ENCODE measurements at places on chromosomes 3 and 15.

DNA sequence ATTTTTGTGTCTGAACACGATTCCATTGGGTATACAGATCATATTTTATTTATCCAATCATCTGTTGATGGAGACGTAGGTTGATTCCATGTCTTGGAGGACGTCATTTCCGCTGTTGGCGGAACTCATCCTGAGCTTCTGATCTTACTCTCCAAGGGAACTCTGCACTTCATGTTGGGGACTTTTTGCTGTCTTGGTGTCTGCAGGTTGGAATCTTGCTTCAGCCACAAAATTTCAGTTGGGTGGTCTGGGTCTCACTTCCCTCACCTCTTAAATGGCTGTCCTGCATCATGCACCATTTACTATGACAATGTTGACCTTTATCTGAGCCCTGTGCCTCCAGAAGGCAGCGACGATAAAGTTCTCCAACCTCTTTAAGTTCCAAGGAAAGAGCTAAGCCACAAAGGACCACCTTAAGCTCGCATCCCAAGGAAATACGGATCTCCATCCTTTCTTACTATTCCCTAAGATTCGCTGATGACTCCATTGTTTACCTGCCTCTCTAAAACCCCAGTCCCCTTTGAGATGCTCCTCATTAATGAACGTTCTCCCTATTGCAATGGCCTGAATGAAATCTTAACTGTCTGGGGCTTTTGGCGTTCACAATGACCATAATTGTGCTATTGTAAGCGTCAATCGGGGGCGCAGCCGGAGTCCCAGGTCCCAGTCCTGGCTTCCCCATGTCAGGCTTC lies 23.1 kb upstream of the RNU6-1 start:
- DNase-seq: no peak

DNA sequence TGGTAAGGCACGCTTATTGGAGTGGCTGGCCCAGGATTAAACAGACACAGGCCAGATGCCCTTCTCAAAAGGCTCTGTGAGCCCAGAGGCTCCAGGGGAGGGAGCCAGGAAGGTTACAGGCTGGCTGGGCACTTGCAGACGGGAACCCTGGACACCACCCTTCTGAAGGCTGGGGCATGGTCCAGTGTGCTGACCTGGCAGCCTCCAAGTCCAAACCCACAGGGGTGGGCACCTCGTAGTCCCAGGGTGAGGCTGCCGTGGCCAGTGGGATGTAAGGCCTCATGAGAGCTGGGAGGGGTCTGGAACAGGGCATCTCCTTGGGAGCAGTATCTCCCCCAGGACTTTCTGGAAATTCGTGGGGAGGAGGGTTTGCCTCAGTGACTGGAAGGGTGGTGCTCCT lies 19.6 kb downstream of the EFCC1 start:
- DNase-seq: no peak

GRCh38 chr3:167843886-167844285 lies 108.4 kb downstream of the SERPINI1 start:
- no peak for DNase-seq

DNA sequence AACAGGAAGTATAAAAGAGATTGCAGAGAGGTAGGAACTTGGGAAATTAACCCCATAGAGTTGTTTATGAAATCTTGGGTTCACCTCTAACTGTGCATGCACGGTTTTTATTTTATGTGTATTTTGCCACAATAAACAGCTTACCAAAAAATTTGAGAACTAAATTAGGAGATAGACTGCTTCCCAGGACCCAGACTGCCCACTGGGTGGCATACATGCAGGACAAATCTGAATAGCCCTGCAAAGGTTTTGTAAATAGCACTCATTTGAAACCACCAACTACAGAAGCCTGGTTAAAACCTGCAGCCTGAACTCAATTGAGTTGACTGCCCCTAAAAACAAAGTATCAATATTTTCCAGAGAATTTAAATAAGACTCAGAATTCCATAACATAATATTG lies 96.4 kb upstream of the SLCO2A1 start:
- DNase-seq: no peak

- DNase-seq: no peak
Measured at GRCh38 chr3:18066899-18067582, 324.6 kb upstream of the TBC1D5 start.
